ENCODE measurements at places on chromosomes 2 and 18.
A peak's percentile ranks its signal among the peaks of the same experiment; 100 is the strongest.

- peak; percentile 45 for DNase-seq
Observed at GRCh38 chr18:75161256-75162028, 47.5 kb downstream of the PTGR3 start.

GRCh38 chr2:9423922-9424272 is 443 bp downstream of the CPSF3 start:
- no peak for DNase-seq

DNA sequence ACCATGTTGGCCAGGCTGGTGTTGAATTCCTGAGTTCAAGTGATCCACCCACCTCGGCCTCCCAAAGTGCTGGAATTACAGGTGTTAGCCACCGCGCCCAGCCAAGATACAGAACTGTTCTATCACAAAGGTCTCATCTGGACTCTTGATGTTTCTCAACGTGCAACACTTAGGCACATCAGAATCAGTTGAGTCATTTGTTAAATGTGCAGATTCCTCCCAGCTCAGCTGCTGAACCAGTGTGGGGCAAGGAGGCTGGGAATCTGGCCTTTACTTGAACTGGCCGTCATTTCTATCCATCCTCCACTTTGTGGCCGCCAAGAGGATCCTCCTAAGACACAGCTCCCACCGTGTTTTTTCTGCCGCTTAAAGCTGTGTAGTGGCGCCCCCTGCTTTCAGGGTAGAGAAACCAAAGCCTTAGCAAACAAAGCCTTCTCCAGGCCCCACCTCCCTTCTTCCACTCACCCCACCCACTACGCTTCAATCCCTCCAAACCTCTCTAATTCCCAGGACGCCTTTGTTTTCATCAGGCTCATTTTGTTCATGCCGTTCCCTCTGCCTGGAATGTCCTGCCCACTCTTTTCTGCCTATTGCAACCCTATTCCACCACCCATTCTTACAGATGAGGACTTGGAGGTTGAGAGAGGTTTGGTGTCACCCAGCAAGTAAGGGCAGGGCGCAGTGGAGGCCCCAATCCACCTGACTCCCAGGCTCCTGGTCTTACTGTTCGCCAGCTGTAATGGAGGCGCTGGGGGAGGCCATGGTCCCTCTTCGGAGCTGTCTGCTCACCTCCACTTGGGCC is 776 bp upstream of the SPEG start:
- DNase-seq = no peak

- DNase-seq = no peak
Observed at GRCh38 chr2:64819774-64820688, 166.3 kb upstream of the SERTAD2 start.

- no peak for DNase-seq
Observed at GRCh38 chr2:48233005-48233404, 296.9 kb upstream of the STON1 start.

- peak; percentile 37 for DNase-seq
Observed at GRCh38 chr18:7566567-7567473, at the start of gene PTPRM. Gene PTPRM (plus strand): TSS chr18:7567316. CDS start chr18:7567819, 503 bp downstream.

GRCh38 chr2:144517866-144518747 is 1.8 kb downstream of the ZEB2 start:
- no peak for DNase-seq

DNA sequence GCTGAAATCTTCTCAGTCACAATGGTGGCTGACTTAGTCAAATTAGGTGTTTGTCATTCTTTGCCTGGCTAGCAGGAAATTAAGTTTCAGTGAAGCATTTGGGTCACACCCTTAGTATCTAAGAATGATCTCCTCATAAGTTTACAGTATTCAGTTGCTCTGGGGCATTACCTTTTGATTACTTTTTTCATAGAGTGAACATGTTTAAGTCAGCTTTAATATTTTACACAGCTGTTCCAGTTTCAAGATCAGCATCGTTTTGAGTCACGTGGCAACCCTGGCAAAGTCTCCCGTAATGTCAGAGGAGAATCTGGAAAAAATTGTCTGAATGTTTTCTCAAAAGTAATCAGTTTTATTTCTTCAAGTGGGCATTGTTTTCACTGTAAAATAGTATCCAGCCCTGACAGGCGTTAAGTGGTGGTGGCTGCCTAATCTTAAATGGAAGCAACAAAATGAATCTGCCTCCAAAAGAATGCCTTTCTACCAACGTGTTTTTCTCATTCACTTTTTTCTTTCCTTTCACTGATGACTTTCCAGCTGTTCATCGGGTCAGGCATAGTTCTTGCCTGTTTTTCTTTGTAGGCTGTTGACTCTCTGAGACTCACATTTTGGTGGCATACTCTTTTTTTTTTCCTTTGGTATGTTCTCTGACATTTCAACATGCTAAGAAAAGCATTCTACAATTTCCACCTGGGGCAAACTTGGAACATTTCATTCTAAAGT is 319.6 kb upstream of the TCF4 start:
- DNase-seq = no peak

GRCh38 chr2:28649481-28650265 is 102.0 kb upstream of the PPP1CB start:
- DNase-seq = no peak

DNA sequence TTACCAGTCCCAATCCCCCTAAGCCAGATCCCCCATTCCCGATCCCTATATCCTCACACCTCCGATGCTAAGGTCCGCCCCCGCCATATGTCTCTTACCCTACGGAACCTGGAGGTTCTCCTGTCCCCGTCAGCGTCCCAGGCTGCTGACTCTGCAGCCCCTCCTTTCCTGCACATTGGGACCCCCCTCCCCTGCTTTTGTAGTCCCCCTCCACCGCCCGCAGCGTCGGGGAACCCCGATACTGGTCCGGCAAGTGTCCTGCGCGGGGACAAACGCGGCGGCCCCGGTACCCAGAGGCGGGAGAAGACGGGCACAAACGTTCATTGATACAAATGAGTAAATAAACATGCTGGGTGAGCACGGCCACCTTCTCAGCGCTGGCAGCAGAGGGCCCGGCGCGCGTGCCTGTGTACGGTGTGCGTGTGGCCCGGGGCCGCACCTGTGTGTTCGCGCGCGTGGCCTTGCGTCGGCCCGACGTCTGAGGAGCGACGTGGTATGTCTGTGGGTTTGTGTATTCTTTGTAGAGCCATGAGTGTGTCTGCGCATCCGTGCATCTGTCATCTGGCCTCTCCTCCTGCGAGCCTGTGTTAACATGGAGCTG is 2.0 kb upstream of the CYP26B1 start:
- DNase-seq = no peak

DNA sequence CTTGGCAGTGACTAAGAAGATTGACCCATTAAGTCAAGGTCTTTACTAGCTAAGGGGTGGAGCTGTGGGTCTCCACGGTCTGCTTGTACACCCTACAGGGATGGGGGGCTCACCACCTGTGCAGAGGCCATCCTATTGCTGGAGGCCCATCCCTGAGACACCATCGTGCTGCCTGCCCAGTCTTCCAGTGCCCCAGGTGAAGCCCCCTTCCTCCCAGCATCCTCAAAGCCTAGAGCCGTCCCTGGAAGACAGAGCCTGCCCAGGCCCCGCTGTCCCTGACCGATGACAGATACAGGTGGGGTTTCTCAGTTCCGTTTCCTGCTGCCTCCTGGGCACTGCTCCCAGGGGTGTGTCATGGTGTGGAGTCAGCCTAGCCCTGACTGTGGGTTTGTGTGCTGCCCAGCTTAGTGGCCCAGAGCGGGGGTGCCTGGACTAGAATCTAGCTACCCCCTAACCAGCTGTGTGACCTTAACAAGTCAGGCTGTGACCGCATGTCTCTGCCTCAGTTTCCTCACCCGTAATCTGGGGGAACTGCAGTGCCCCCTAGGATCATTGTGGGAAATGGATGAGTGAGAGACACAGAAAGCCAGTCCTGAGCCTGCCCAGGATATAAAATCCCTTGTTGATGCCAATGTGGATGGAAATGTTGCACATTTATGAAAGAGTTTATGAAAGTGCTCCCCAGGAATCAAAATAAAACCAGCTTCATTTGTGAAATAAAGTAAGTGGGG is 2.0 kb downstream of the OTOS start:
- DNase-seq = no peak

GRCh38 chr2:225773148-225773547 is 373.6 kb downstream of the NYAP2 start:
- no peak for DNase-seq

GRCh38 chr2:191270306-191271161 is 25.3 kb downstream of the MYO1B start:
- DNase-seq = no peak

GRCh38 chr2:195038153-195038552 is 618.9 kb upstream of the SLC39A10 start:
- DNase-seq = no peak

DNA sequence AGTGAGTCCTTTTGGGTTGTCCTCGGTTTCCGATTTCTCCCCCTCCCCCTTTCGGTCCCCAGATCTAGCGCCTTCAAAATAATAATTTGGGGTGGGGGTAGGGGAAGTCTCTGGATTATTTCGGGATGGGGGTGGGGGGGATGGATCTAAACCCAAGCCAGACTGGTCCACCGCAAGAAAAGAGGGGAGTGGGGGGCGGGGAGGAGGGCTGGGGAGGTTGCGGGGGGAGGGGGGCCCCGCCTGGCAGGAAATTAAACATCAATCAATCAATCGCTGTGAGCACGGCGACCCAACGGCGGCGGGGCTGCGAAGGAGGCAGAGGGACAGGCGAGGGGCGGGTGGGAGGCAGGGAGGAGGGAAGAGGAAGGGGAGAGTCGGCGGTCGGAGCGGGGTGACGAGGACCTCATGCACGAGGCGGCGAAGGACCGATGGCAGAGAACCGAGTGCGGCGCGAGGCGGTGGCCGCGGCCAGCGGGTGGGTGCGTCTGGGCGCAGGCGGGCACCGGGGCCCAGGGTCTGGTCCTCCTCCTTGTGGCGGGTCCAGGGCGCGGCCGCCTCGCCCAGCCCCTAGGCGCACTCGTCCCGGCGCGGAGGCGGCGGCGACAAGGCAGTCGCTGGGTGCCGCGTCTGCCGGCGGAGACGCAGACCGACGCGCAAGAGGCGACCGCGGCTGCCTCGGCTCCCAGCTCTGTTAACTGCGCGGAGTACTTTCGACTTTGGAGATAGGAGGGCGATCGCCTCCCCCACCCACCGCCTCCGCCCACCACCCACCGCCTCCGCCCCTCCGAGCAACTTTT is 468 bp upstream of the SATB2 start:
- DNase-seq = peak; percentile 61

DNA sequence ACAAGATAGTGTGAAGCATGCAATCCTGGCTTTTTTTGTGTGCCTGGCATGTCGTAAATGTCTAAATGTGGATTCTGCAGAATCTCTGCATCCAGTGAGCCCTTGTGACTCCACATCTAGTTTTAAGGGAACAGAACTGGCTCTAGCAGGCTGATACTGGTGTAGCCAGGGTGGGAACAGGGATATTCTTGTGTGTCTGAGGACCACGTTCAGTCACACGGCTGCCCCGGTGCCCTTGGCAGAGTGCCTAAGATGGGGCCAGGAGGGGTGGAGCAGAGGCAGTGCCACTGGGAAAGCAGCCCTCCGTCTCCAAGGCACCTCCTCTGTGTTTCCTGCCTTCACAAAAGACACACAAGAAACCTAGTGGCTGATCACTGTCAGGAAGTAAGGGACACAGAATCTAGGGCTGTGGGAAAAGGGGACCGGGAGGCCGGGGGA is 91.5 kb upstream of the PARD3B start:
- DNase-seq = peak; percentile 28

GRCh38 chr18:40685219-40685618 is 1269.8 kb upstream of the PIK3C3 start:
- no peak for DNase-seq

DNA sequence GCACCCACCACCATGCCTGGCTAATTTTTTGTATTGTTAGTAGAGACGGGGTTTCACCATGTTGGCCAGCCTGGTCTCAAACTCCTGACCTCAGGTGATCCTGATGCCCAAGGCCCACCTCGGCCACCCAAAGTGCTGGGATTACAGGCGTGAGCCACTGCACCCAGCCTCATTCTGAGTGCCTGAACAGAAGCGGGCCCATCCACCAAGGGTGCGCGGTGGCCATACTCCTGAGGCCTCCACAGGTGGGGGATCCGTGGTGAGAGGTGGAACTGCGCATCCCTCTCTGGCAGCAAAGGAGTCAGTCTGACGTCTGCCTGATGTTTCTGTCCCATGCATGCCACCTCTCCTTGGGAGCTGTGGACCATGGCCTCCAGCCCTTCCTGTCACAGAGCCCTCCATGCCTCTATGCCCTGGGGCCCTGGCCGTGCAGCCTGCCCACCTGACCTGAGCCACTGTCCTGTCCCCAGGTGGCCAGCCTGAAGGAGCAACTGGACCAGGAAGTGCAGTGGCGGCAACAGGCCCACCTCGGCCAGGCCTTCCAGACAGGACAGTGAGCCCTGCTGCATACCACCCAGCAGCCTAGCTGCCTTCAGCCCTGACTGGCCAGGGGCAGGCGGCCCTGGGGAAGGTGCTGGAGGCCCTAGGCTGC is 7.6 kb upstream of the SNED1 start:
- no peak for DNase-seq

DNA sequence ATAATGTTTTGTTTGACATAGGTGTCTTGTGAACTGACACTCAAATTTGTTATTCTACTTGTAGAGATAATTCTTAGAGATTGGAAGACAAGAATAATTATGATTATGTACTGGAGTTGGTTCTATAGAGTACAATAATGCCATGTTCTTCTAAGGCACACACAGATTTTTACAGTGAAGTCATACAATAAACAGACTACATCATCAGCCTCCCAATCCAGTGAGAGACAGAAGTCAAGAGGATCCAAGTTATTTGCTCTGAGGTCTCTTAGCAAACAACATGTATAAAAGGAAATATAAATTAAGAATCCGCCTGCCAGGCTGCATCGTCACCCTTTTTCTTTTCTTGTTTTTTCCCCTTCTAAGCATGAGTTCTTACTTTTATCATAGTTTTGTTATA is 613.5 kb upstream of the SETBP1 start:
- DNase-seq = no peak

- DNase-seq = no peak
Observed at GRCh38 chr2:134021830-134022524, 231.9 kb upstream of the MGAT5 start.

DNA sequence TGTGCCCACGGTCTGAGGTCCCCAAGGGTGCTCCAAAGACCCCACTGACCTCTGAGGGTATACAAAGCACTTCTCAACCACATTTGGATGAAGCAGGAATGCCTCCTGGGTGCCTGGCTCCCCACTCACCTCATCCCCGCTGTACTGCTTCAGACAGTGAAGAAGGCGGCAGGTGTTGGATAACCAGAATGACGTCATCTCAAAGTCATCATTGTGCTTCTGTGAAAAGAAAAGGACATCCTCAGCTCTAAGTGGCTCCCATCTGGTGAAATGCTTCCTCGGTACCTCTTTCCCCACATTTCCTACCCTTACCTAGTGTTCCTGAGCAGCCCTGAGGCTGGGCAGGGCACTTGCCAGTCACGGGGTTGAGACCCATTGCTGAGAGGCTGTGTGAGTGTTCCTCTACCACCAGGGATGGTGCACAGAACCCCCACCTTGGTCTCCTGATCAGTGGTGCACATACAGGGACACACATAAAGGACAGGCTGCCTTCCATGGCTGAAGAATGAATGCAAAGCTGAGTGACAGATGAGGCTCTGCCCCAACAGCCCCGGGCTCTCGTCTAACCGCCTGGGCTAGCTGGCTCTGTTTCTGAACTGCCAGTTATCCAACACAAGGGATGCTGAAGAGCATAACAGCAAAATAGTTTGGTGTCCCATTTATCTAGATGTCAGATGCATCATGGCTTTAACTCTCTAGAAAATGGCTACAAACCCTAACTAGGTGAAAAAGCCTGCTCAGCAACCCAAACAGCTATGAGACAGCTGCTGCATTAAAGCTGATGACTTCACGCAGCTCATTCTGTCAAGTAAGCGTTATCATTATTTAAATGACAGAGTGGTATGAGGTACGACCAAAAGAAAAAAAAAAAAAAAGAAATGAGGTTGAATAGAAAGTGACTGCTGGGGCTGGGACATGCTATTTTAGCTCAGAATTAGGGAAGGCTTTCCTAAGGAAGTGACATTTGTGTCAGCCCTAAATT is 28.2 kb upstream of the ACAA2 start:
- no peak for DNase-seq

- DNase-seq = no peak
Observed at GRCh38 chr18:59990121-59990823, 90.5 kb downstream of the PMAIP1 start.
